Foreskin fibroblast (primary cell): ENCODE measurements at places on chromosomes 2 and 18.

- peak; percentile 89 for DNase-seq
Measured at GRCh38 chr2:38720613-38721241, 30.4 kb downstream of the SRSF7 start.

- peak; percentile 68 for DNase-seq
Measured at GRCh38 chr18:6629635-6630140, 99.8 kb upstream of the ARHGAP28 start.

- no peak for DNase-seq
Measured at GRCh38 chr2:68216454-68217310, 35.6 kb downstream of the PPP3R1 start.

DNA sequence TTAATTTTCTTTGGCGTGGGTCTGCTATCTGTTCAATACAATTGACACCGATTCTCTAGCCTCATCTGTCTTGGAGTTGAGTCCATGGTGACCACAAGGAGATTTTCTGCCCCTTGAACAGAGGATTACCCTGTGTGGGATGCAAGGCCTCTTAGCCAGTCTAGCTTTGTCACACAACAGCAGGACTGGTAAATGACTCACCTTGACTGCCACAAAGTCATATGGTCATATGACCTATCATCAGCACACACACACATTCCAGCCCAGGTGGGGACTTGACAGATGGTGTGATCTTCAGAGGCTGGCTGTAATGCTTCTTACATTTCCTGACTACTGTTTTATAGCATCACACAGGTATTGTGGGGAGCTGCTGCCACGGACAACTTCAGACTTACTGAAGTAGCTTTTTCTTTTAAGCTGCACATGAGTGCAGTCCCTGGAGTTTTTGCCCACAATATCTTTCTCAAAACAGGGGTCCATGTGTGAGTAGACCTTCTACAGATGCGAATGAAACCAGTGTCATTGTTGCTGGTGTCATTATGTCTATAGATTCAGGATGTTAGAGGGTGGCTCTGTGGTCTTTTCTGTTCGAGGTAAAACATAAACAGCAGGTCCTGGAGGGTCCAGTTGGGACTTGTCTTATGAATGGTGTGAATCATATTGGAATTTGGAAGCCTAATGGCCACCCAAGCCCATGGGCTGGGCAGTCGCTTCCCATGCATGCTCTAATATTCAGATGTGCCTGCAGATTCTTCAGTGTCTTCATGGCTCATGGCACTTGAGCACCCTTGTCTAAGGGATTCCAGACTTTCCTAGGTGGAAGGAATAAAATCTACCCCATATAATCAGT is 18.6 kb upstream of the ACOXL start:
- DNase-seq, result no peak

DNA sequence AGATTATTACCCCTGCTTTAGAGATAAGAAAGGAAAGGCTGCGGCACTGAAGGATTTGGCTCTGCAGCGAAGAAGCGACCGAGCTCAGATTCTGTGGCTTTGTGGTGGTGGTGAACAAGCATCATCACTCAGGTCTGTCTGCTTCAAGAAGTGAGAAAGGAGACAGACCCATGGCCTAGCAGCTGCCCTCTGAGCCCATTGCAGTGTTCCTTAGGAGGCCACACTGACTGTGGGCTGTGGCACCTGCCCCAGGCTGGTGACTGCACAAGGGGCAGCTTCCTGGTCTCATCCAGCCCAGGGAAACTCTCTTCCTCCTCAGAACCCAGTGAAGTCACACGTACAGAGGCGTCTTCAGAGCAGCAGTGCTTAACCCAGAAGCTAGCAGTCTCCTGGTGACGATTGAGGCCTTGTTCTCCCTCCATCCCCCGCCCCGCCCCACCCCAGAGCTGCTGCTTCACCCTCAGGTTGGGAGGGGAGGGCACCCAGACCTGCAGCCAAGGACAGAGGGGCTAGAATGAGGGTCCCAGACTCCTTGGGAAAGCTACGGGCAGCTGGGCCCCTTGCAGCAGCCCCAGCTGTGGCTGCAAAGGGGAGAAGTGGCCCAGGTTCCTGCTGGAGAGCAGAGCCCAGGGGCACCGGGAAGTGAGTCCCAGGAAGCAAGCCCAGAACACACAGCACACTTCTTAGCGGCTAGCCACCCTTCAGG is 22.2 kb downstream of the BIN1 start:
- no peak for DNase-seq

- no peak for DNase-seq
Measured at GRCh38 chr2:241237047-241237446, 48.6 kb downstream of the ANO7 start.

GRCh38 chr2:58709274-58709673 is 468.1 kb upstream of the FANCL start:
- no peak for DNase-seq

- DNase-seq, result peak; percentile 69
Measured at GRCh38 chr2:23801396-23801795, 125.5 kb downstream of the ATAD2B start.

GRCh38 chr2:20093263-20094141 is 42.1 kb upstream of the LAPTM4A start:
- DNase-seq, result peak; percentile 67

DNA sequence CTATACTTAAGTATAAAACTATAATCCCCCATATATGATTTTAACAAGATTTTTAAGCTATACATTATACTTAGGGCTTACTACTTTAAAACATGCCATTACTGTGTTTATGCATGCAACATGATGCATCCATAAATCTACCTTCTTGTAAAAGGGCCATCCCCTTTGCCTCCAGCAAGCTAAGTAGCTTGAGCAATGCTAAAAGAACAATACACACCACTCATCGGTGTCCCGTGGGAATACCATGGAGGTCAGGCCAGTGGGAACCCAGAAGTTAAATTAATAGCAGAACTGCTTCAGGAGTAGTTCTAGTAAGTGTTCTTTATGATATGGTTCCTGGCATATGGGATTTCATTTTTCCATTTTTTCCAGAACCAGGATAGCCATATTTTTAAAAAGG is 37.8 kb downstream of the SH3RF3 start:
- DNase-seq, result peak; percentile 76

DNA sequence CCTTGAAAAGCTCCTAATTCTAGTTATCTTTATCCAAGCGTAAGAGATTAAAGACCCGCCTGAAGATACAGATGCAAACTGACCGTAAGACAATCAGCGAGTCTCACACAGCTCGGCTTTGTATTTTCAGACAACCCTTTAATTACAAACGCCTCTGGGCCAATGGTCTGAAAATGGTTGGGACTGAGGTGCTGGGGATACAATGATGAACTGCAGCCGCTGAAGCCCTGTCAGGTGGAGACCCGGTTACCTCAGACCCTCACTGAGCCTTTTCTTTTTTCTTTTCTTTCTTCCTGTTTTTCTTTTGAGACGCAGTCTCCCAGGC is 715 bp upstream of the CFAP36 start:
- DNase-seq, result no peak
